ENCODE measurements at places on chromosomes 12 and 14. TPM values are rescaled to one million over a fixed set of nuclear protein-coding genes. Genes with fewer than 3 reads are reported as not detected.

The MED13L gene
- total RNA-seq: 319 TPM

The AVPR1A gene
- total RNA-seq: 25.7 TPM

The MANSC4 gene
- not detected for total RNA-seq

The FOXN4 gene
- total RNA-seq: 3.4 TPM
